Mammary epithelial cell (primary cell): ENCODE measurements at places on chromosomes 4 and X. TPM values are rescaled to one million over a fixed set of nuclear protein-coding genes. Genes with fewer than 3 reads are reported as not detected.

DNA sequence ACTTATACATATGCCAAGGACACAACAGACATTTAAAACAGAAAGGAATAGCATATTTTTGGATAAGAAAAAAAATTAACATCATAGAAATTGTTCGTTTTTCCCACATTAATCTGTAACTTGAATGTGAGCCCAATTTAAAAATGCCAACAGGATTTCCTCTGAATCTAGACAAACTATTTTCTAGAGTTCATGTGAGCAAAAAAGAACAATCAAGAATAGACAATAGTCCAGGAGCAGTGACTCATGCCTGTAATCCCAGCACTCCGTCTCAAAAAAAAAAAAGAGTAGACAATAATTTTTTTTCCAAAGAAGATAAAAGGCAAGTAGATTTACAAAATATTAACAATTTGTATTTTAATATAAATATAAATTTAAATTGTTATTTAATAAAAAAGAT lies 73.7 kb upstream of the DUSP21 start:
- peak; percentile 4 for DNase-seq

DNA sequence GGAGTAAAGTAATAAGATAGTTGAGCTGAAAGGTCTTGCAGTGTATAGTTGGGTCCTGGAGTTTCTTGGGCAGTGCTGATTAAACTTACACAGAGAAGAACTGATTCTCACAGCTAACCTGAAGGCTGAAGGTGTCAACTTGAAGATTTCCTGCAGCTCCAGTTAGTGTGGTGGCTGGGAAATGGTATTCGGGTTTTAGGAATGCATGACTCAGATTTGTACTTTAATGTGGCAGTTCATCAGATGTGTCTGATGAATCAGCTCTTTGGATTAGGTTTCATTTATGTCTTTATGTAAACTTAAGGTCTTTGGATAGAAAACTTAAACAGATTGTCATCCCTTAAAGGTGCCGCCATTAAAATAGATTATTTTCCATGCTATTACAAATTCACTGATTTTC lies 200.0 kb downstream of the IL1RAPL1 start:
- DNase-seq, result peak; percentile 65

GRCh38 chrX:37441377-37441776 lies 92.2 kb downstream of the PRRG1 start:
- no peak for DNase-seq

IL2RG gene
- not detected in 2 replicates for total RNA-seq

PRPS1 gene
- total RNA-seq, result 24.1 and 34.1 TPM in 2 replicates

DNA sequence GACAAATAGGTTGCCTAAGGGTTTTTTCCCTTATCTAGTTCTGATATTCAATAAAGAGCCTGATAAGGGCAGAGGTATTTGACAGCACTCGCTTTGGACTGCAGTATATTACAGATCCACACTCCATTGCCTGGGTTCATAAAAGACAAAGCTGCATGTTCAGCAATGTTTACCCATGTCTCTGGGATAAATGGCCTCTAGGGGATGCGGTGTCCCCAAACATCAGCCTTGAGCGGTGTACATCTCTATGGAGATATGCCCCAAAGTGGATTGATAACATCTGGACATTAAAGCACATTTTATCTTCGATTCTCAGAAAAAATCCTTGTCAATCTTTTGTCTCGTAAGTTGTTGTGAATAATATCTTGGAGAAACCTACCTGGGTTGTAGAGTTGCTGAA lies 660.8 kb upstream of the AADAT start:
- DNase-seq, result no peak
